ENCODE measurements at places on chromosomes 11 and 22.
A peak's percentile ranks its signal among the peaks of the same experiment; 100 is the strongest.

DNA sequence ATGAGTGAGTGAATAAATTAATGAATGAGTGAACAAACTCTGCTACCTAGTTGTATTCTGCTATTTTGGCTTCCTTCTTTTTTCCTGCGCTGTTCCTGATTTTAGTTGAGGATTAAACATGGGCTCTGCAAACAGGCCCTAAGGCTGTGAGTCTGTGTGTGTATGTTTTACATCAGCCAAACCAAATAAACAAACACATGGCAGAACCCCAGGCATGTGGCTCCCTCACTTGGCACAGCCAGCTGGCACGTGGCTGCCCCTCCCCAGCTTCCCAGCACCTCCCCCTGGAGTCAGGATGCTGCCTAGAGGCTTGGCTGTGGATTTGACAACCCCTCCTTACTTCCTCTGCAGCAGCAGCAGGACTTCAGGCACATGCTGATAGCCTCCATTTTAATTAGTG is 593.2 kb downstream of the INSC start:
- peak; percentile 9 for DNase-seq

GRCh38 chr11:74784234-74784633 is 35.6 kb downstream of the RNF169 start:
- no peak for DNase-seq

DNA sequence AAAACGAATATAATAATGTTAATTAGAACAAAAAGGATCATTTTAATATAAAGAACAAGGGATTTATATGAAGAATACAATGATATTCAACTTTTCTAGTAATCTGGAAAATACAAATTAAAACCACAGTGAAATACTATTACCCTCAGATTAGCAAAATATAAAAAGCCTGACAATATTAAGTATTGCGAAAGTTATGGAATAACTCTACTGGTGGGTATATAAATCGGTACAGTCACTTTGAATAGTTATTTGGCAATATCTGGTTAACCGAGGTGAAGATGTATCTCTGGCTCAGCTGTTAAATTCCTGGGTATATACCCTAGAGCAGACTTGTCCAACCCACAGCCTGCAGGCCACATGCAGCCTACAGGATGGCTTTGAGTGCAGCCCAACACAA is 118.8 kb downstream of the ATM start:
- DNase-seq = no peak

DNA sequence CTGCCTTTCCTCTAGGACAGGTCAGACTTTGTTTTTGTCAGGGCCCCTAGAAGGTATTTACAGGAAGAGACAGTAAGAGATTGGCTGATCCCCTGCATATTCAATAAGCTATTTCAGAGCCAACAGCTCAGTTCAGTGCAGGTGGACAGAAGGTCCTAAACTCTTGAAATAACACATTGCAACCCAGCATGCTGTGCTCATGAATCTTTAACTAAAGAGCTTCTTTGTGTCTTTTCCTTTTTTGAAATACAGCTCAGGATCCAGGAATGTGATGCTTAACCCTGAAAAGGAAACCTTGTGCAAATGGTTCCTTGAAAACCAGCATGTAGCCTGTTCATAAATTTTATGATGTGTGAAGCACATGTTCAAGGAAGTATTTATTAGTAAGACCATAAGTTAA is 43.9 kb downstream of the BBOX1 start:
- DNase-seq = peak; percentile 86

DNA sequence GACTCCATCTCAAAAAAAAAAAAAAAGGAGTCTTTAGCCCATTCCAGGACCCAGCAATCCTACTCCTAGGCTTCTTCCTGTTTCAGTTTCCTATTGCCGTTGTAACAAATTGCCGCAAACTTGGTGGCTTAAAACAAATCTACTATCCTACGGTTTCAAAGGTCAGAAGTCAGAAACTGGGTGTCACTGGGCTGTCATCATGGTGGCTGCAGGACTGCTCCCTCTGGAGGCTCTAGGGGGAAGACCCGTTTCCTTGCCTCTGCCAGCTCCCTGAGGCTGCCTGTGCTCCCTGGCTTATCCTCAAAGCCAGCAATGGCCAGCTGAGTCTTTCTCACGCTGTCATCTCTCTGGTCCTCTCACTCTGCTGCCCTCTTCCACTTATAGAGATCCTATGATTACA is 8.7 kb upstream of the DAGLA start:
- peak; percentile 14 for DNase-seq

GRCh38 chr11:130023204-130023603 is 20.6 kb upstream of the PRDM10 start:
- DNase-seq = peak; percentile 92

DNA sequence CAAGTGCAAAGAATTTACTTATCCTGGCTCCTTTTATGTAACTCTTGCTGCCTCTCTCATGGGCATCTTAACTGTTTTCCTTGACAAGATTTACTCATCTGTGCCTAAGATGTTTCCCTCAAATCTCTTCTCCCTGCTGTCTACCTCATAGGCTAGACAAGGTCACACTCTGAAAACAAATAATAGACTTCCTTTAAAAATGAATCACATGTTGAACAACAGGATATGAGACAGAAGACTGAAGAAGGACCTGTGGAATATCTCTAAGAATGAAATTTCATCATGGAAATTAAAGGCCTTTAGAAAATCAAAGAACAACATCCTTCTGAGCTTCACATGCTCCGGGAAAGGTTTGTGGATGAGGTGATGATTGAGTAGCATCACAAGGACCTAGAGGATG is 6.0 kb upstream of the SCGB2A2 start:
- peak; percentile 20 for DNase-seq

- DNase-seq = no peak
These were observed 45.9 kb upstream of the SC5D start for GRCh38 chr11:121246769-121247035.

- no peak for DNase-seq
These were observed 247.6 kb downstream of the CADM1 start for GRCh38 chr11:115256397-115257197.

All from kidney tubule cell (primary cell).